ENCODE measurements at places on chromosomes 13 and 19. TPM values are rescaled to one million over a fixed set of nuclear protein-coding genes. Genes with fewer than 3 reads are reported as not detected.

Gene KLK3
- not detected for total RNA-seq

Gene PCDH8
- 0.42 TPM for total RNA-seq

Gene OR7C1
- not detected for total RNA-seq

Gene ZNF100
- total RNA-seq, result 33.3 TPM
